Activated T-helper 17 cell treated with anti-CD3 and anti-CD28 coated beads, Interleukin-2, amount 50 U/mL, for 72 hours (primary cell): ENCODE measurements at places on chromosomes 16 and 17.

DNA sequence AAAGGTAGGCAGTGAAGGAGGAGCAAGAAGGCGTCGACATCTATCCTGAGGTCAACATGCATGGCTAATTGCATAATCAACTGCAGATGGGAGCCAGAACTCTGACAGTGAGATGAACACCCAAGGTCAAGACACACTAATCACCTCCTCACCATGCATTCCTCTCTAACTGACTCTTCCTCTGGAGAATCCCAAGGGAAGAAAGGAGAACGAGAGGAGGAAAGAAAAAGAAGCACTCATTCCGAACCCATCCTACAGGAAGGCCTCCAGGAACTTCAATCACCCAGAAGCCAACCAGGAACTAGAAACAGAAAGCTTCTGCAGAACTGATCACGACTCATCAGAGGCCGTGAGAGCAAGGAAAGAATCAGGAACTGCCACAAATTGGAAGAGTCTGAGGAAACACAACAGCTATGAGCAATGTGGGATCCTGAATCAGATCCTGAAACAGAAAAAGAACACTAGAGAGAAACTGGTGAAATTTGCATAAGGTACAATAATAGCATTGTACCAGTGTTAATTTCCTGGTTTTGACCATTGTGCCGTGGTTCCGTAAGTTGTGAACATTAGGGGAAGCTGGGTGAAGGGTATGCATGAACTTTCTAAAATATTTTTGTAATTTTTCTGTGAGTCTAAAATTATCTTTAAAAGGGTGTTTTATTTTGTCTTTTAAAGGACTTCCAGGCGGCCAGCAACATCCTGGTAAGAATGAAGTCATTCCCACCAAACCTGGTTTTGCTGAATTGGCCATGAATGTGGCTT lies 10.0 kb upstream of the BEAN1 start:
- no peak for ATAC-seq
- H3K27ac ChIP-seq, result no peak overlapping the region
- H3K4me3 ChIP-seq, result no peak overlapping the region
- no peaks in the 10 kb centered on the region for H3K36me3 ChIP-seq
- H3K27me3 ChIP-seq, result no peaks in the 10 kb centered on the region
- H3K4me1 ChIP-seq, result peaks cover 5% of the 10 kb centered on the region

DNA sequence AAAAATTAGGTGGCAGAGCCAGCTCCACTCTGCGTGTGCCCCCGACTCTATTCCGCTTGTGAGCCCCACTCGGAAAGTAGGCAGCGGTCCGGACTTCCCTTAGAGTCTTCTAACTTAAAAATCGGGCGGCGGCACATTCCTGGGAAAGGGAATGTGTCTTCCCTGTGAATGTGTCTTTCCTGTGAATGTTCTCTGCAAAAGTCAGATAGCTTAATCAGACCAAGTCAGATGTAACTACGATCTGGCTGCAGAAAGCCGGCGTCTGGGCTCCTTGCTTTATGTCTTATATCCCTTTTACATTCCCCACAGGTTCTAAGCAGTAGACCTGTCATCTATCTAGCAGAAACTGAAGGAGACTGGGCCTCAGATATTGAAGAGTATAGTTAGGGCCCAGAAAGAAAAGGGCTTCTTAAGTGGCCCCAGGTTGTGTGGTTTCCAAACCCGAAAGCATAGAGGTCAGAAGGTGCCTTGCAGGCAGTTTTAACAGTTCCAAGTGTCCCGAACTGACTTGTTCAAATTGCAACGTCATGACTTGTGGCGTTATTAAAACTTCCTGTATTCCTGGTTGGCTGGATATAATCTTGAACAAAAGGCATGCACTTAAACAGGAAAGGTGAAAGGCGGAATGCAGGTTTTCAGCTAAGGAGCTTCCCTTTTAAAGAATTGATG lies 601 bp downstream of the PHKB start:
- H3K36me3 ChIP-seq, result peaks cover 27% of the 10 kb centered on the region
- peak; percentile 27 for ATAC-seq

GRCh38 chr16:76197900-76198299 lies 79.3 kb upstream of the CNTNAP4 start:
- H3K27ac ChIP-seq, result no peak overlapping the region
- H3K4me1 ChIP-seq, result no peaks in the 10 kb centered on the region
- ATAC-seq, result no peak

DNA sequence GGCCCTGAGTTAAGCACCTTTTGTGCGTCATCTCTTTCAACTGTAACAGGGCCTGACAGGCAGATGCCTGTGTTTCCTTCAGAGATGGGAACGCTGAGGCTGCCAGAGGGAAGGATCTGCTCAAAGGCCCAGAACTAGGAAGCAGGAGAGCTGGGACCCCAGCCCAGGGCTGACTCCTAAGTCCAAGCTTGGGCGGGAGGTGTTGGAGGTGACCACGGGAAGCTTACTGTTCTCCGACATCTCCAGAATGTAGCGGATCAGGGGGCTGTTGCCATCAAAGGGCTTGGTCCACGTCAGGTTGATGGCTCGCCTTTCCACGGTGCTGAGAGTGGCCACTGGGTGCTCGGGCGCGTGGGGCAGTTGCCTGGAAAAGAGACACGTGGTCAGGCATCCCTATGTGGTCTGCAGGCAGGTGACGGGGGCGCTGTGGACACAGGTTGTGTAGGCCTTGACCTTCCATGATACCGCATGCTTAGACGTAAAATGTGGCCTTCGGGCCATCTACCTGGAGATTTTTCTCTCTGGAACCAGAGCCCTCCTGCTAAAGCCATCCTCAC lies 111.4 kb upstream of the CDC42EP4 start:
- H3K27me3 ChIP-seq, result no peaks in the 10 kb centered on the region
- H3K4me3 ChIP-seq, result no peak overlapping the region
- no peak for ATAC-seq
- H3K27ac ChIP-seq, result no peak overlapping the region

DNA sequence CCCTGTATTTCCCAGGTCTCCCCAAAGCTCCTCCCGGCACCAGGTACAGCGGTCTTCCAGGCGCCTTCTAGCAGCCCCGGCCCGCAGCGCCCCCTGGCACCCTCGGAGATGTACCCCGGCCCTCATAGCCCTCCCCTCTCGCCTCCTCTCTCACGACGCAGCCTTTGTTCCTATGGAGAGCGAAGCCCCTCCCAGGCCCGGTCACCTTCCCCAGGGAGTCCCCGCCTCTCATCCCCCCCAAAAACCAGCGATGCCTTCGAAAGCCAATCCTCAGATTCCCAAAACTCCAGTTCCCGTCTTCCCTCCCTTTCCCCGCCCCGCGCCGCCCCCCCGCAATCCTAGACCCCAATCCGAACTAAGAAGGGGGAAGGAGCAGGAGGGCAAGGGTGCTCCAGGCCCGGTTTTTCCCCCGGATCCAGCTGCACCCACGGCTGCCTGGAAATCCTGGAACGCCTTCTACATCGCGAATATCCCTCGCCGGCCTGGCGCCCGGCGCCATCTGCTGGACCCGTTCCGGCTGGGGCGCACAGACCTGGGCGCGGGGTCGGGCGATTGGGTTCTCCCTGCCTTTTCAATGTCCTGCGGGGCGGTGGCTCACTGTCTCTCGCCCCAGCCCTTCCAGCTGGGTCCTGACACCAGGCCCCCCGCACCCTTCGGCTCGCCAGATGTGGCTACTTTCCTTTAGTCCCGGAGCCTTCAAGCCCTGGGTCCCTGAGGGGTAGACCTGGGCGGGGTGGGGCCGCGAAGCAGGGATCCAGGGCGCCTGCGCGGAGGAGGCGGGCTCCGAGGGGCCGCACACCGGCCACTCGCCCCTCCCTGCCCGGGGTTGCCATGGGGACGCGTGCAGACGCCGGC lies at the start of gene DNAH2:
Gene DNAH2 (plus strand): TSS at position 844 of the 855 bp plus-strand sequence. CDS start 1,991 bp downstream, outside the sequence.
- peak within 1 kb of the TSS; percentile 59 for H3K4me3 ChIP-seq
- H3K27me3 ChIP-seq, result peaks cover 65% of the 10 kb centered on the region
- ATAC-seq, result peak; percentile 68

DNA sequence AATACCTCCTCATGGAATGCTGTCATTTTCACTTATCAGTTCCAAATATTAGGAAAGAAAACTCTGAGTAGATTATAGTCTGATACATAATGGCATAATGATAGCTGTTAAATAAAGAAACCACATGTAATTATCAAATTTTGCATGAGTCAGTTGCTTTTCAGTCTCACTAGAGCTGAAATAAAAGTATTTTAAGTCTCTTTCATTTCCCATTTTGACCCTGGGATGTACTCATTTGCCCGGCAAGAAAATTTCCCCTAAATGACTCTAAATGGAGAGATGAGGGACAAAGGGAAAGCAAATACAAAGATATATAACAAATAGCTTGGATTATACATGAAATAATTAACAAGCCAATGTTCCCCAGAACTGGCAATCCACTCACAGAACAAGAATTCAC lies 47.9 kb upstream of the CPHXL start:
- no peak overlapping the region for H3K27ac ChIP-seq
- H3K36me3 ChIP-seq, result no peaks in the 10 kb centered on the region
- peaks cover 32% of the 10 kb centered on the region for H3K27me3 ChIP-seq
- no peak overlapping the region for H3K4me3 ChIP-seq
- H3K4me1 ChIP-seq, result no peaks in the 10 kb centered on the region

DNA sequence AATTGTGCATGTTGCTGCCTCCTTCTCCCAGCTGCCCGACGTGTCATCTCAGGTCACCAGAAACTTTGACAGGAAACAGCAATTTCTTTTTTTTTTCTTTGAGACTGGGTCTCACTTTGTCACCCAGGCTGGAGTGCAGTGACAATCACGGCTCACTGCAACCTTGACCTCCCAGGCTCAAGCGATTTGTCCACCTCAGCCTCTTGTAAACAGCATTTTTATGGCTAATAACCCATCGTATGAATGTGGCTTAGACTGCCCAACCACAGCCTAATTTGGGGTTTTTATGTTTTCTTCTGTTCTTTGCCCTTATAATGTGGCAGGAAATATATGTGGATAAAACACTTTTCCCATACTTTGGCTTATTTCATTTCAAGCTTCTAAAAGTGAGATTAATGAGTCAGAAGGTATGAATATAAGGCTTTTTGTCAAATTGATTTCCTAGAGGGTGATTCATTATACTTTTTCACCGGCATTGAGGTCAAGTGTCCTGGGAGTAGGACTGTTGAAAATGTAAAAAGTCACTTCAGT lies 31.0 kb upstream of the SLC5A10 start:
- no peaks in the 10 kb centered on the region for H3K27me3 ChIP-seq
- peak overlapping the region; percentile 86 for H3K27ac ChIP-seq
- H3K36me3 ChIP-seq, result peaks cover 66% of the 10 kb centered on the region
- peak; percentile 74 for ATAC-seq

DNA sequence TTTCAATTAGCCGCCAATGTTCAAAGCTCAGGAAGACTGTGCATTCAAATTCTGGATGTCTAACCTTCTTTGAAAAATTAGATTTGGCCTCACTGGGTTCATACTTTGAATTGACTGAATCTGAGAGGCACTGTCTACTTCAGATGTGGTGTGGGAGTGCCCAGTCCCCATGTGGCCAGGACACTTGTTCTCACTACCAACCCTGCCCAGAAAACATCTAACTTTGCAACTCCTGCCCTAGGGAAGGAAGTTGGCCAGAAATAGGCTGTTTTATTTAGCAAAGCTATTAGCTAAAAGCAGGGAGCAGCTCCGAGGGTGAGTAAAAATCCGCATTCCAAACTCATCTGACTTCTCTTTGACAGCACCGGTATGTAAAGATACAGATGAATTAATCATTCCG lies 86.3 kb downstream of the XYLT1 start:
- no peak overlapping the region for H3K4me3 ChIP-seq
- peaks cover 30% of the 10 kb centered on the region for H3K4me1 ChIP-seq
- no peak overlapping the region for H3K27ac ChIP-seq
- no peaks in the 10 kb centered on the region for H3K27me3 ChIP-seq
- no peaks in the 10 kb centered on the region for H3K36me3 ChIP-seq

- peaks cover 22% of the 10 kb centered on the region for H3K4me1 ChIP-seq
- peak overlapping the region; percentile 59 for H3K4me3 ChIP-seq
- no peaks in the 10 kb centered on the region for H3K27me3 ChIP-seq
- peak overlapping the region; percentile 83 for H3K27ac ChIP-seq
- peak; percentile 63 for ATAC-seq
Observed at GRCh38 chr16:29641561-29641960, 21.5 kb upstream of the SPN start.

DNA sequence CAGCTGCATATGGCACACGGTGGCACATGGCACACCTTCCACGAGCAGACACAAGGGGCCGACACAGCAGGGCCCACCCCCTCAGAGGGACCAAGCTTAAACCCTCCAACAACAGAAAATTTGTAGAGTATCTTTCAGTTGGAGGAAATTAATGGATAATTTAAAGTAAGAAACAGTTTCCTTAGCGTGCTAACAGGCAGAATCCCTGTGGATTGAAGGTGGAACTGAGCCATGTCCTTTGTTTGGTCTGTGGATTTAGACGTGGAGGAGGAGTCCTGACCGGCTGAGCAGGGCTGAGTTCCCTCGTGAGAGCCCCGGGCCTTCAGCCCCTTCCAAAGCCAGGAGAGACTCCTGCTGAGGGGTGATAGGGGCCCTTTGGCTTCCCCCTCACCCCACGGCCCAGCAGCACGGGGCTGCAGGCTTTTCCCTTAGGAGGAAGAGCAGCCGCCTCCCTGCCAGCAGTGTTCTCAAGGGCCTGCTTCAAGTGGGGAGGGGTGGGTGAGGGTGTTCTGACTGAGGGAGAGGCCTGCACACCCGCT lies 1.4 kb upstream of the CYB561 start:
- H3K27me3 ChIP-seq, result no peaks in the 10 kb centered on the region
- peak overlapping the region; percentile 89 for H3K27ac ChIP-seq
- H3K4me1 ChIP-seq, result peaks cover 6% of the 10 kb centered on the region
- ATAC-seq, result no peak

- H3K4me3 ChIP-seq, result no peak overlapping the region
- H3K36me3 ChIP-seq, result peaks cover 17% of the 10 kb centered on the region
- no peaks in the 10 kb centered on the region for H3K27me3 ChIP-seq
- H3K4me1 ChIP-seq, result no peaks in the 10 kb centered on the region
- no peak for ATAC-seq
Observed at GRCh38 chr17:82745524-82745923, 6.3 kb upstream of the TBCD start.

DNA sequence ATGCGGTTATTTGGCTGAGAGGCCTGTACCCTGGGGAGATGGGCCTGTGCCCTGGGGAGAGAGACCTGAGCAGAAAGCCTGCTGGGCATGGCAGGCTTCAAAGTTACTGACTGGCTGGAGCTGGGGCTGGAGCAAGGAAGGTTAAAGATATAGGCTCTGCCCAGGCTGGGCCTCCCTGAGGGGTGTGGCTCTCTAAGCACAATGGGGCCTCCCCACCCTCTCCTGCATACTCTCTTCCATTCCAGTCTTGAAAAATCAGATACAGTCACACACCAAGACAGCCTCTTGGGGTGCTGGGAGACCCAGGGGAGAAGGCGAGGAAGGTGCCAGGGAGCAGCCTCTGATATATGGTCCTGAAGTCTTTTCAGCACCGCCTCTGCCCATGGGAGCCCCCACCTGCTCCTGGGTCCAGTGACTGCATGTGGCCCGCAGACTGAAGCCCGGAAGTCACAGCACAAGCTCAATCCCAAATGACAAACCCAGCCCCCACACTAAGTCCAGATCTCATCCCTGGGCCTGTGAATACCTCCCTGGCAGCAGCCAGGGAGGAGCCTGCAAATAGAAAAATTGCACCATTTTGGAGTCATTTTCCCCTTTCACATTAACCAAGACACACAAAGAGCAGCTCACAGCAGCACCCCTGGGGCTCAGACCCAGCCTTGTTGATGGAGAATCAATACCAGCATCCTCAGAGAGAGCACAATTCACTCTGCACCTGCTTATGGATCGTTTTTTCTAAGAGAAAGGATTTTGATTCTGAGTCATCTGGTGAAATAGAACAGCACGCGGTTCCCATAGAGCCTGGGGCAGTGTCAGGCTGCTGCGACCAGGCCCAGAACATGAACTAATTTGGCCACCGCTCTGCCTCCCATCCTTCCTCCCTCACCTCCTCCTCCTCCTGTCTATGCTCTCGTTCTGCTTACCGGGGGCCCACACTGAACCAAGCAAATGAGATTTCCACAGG lies 25.6 kb upstream of the CACNG1 start:
- H3K36me3 ChIP-seq, result no peaks in the 10 kb centered on the region
- H3K27ac ChIP-seq, result no peak overlapping the region
- ATAC-seq, result no peak
- H3K27me3 ChIP-seq, result no peaks in the 10 kb centered on the region
- H3K4me1 ChIP-seq, result no peaks in the 10 kb centered on the region
- no peak overlapping the region for H3K4me3 ChIP-seq
